Stimulated activated CD8-positive, alpha-beta memory T cell treated with anti-CD3 and anti-CD28 coated beads, Interleukin-15, amount 100 ng/mL, for 48 hours (primary cell): ENCODE measurements at places on chromosomes 6 and 20.

GRCh38 chr20:39453890-39454289 is 491.7 kb downstream of the DHX35 start:
- no peak for DNase-seq

DNA sequence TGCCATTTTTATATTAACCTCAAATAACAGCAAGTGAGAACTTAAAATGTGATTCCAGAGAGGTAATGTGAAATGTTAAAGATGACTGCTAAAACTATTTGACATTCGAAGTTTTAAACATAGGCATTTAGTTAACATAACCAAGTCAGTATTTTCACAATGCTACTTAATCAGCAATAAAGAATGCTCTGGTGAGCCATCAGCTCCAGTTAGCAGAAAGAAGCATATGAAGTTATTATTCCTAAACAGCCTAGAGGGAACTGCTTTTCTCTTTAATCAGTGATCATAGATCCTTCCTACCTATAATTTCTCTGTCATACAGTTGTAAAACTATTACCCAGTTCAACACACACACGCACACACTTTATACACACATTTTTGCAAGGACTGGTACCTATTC is 60.1 kb downstream of the MMS22L start:
- DNase-seq = no peak

DNA sequence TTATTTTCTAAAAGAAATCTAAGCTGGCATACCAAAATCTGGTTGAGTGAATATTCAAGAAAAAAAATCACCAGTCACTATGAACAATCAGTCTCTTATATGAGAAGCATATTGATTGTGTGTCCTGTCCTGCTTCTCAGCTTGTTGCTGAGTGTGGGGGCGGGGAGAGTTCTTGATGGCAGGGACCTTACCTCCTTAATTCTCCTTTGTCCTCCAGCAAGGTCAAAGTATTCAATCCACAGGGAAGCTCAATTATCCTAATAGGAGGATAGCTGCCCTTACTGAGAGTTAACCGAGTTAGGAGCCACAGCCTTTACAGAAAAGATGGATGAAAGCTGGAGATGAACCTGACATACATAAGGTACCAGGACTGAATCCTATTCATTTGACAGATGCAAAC is 154.0 kb downstream of the LY86 start:
- no peak for DNase-seq

DNA sequence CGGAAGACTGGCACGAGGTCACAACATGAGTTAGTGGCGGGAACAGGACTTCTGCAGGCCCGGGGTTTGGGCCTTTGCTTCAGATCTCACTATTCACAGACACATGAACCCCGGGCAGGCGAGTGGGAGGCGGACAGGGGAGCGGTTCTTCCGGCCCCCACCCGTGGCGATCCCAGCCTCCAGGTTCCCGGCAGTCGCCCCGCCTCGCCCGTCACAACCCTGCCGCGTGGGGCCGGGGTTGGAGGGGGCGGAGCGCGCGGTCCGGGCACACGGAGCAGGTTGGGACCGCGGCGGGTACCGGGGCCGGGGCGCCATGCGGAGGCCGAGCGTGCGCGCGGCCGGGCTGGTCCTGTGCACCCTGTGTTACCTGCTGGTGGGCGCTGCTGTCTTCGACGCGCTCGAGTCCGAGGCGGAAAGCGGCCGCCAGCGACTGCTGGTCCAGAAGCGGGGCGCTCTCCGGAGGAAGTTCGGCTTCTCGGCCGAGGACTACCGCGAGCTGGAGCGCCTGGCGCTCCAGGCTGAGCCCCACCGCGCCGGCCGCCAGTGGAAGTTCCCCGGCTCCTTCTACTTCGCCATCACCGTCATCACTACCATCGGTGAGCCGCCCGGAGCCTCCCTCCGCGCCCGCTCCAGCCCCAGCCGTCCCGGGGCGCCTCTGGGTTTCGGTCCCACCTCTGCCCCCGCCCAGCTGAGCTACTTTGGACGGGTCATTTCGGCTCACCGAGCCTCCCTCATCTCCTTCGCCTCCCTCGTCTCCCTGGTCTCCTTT is at the start of gene KCNK15:
KCNK15 (plus strand) TSS at position 268 of the 769 bp plus-strand sequence; CDS start at position 314, 46 bp downstream.
- peak; percentile 7 for DNase-seq

DNA sequence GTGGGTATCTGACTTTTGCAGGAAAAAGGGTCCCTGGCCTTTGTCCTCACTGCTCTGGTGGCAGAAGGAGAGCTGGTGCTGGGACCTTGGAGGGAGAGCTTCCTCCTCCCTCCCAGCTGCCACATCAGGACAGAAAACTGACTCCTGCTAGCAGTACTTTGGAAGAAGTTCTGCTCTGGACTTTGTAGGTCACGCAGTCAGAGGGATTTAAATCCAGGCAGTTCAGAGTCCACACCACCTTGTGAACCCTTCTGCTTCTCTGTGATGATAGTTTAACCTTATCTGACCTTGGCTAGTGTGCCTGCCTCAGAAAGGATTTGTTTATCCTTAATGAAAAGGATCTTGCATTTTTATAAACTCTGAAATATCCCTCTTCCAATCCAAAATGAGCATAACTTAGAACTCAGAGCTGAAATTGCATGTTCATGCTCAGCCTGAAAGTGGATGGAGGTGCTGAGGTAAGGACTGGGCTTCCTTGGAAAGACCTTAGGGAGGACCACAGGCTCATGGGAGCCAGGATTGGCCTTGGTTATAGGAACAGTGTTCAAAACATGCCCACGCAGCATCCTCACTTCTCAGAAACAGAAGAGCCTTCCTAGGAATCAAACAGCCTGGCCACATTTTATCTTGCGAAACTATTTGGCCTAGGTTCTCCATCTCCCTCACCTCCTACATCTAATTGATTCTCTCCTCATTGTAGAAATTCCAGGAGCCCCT is 123.9 kb upstream of the SASH1 start:
- DNase-seq = no peak
